ENCODE measurements at places on chromosomes 3 and 15.

DNA sequence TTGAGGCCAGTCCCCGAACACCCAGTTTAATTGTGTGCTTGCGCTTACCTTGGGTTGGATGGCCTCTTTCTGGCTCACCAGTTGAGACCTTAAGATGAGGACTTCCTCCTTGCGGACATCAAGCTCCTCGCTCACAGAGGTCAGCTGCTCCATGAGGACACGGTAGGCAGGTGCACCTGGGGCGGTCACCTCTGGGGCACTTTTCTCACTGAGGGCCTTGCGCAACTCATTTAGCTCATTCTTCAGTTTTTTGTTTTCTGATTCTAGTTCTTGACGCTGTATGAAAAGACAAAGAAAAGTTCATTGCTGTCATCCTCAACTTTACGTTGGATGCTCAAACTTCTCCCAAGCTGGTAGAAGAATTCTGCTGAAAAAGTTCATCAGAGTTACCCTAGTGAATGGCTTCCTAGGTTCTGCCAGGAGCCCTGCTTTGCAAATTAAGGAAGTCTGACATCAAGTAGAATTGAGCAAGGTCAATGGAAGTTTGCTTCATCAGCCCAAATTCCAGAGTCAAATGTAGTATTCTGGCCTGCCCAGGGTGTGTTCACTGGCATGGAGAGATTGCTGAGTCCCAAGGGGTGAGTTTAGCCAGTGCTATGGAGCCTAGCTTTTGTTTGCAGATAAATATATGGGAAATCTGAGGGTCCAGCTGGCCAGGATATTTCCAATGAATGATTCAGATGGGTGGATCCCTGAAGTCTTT lies 55.8 kb upstream of the MYO5C start:
- no peaks in the 10 kb centered on the region for H3K4me1 ChIP-seq
- H3K4me3 ChIP-seq = no peak overlapping the region
- H3K27ac ChIP-seq = no peak overlapping the region

GRCh38 chr15:69360642-69361041 lies 53.5 kb upstream of the KIF23 start:
- no peaks in the 10 kb centered on the region for H3K4me1 ChIP-seq
- no peak overlapping the region for H3K27ac ChIP-seq
- H3K36me3 ChIP-seq = no peaks in the 10 kb centered on the region
- no peak overlapping the region for H3K4me3 ChIP-seq
- H3K27me3 ChIP-seq = no peaks in the 10 kb centered on the region

GRCh38 chr3:130748467-130748861 lies 1.8 kb upstream of the PIK3R4 start:
- H3K4me3 ChIP-seq = peak overlapping the region; percentile 68
- H3K4me1 ChIP-seq = peaks cover 21% of the 10 kb centered on the region
- H3K36me3 ChIP-seq = no peaks in the 10 kb centered on the region
- H3K27me3 ChIP-seq = no peaks in the 10 kb centered on the region
- H3K27ac ChIP-seq = no peak overlapping the region

GRCh38 chr15:87722941-87723691 lies 533.4 kb downstream of the NTRK3 start:
- H3K27me3 ChIP-seq = no peaks in the 10 kb centered on the region
- no peaks in the 10 kb centered on the region for H3K36me3 ChIP-seq
- no peak overlapping the region for H3K27ac ChIP-seq

DNA sequence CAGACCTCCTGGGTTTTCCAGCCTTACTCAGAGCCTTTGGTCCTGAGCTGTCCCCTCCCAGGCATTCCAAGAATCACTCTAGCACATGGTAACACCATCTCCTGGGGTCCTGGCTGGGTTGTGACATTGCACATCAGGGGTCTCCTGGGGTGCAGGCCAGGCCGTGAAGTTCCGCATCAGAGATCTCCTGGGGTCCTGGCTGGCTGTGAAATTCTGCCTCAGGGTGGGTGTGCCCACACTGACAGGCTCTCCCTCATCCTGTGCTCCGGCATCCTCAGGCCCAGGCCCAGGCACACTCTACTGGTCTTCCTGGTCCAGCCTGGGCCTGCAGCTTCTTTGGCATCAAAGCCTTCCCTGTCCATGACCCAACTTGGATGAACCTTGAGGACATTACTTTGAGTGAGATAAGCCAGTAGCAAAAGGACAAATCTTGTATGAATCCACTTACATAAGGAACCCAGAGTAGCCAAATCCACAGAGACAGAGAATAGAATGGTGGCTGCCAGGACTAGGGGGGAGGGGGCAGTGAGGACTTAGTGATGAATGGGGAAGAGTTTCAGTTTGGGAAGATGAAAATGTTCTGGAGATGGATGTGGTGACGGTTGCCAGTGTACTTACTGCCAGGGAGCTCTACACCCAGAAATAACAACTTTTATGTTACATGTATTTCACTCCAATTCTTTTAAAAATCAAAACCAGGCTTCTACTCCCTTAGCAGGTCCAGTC lies 49.1 kb upstream of the KLF13 start:
- no peaks in the 10 kb centered on the region for H3K36me3 ChIP-seq
- no peaks in the 10 kb centered on the region for H3K27me3 ChIP-seq

DNA sequence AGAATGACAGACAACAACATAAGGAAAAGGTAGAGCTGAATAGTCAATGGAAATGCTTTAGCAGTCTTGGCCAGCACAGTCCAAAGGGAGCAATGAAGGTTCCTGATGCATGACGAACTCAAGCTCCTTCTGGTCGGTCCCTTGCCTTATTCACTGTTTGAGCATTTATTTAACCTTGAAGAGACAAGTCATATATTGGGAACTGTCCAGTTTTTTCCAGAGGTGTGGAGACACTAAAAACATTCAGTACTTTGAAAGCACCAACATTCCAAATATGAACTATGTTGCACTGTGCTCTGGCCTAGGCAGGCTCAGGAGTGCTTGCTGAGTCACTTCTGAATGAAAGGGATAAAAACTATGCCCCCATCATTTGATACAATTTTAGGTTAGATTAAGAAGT lies 384.8 kb downstream of the MECOM start:
- H3K36me3 ChIP-seq = no peaks in the 10 kb centered on the region
- no peaks in the 10 kb centered on the region for H3K27me3 ChIP-seq

DNA sequence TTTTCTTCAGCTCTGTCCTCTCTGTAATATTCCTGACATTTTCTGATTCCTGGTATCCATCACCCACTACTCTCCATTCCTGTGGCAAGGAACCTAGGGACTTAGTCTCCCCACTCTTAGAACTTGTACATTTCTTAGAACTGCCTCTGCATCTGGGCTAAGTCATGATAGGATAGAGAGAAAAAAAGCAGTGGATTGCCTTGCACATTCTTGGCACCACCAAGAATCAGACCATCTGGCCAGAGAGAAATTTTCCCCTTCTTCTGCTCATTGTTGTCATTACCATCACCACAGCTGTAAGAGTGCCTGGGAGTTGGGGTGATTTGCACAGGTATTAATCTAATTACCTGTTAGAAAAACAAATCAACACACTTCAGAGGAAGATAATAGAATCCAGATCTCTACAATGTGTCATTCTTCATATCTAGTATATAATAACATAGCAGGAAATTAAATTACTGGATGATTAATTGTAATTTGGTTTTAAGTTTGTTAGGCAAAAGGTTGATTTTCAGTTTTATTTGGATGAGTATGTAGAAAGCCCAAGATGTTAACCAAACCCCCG lies 264.8 kb upstream of the ZPLD1 start:
- no peak overlapping the region for H3K4me3 ChIP-seq
- peaks cover 34% of the 10 kb centered on the region for H3K4me1 ChIP-seq
- H3K27ac ChIP-seq = no peak overlapping the region
- DNase-seq = no peak

DNA sequence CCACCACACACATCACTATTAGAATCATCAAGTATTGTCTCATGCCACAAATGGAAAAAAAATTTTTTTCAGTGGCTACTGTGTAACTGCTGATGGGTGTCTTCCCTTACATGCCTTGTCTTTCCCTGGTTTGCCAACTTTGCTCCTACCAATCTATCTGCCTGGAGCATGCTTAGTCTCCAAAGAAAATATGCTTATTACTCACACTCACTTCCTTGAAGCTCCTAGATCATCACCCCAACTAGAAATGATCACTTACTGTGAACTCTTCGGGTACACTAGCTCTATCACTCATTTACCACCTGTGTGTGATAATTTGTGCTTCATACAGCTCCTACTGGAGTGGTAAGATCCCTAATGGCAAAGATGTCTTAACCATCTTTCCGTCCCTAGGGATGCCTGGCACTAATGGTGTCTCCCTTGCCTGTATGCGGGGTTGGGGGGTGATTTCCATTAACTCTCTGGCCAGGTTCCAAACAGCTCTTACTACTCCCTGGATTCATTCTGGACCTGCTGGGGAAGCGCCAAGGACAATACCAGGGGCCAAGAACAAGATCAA lies 799 bp downstream of the VPS33B start:
- H3K27ac ChIP-seq = no peak overlapping the region
- no peak for DNase-seq
- peak overlapping the region; percentile 96 for H3K4me3 ChIP-seq

DNA sequence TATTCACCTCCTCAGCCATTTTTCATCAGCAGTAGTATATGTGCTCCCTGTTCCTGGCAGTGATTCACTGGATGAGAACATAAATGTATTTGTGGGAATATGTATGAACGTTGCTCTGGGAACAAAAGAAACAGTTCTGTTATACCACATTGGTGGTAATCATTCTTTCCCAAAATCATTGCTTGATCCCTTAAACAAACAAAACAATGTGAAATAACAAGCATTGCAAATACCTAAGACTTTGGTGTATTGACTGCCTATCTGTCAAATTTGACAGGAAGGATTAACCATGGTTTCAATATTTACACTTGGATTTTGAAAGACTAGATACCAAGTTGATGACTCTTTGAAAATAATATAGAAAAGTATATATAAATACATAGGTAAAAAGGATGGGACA lies 284.1 kb downstream of the FHIT start:
- H3K27ac ChIP-seq = no peak overlapping the region

GRCh38 chr3:126982126-126982470 lies 817 bp upstream of the PLXNA1 start:
- DNase-seq = peak; percentile 7
- H3K27me3 ChIP-seq = no peaks in the 10 kb centered on the region
- 0 out of 2 replicates have a peak overlapping the region, but pooled peaks have one; percentile 11 for H3K27ac ChIP-seq
- H3K36me3 ChIP-seq = no peaks in the 10 kb centered on the region
- peaks cover 7% of the 10 kb centered on the region for H3K4me1 ChIP-seq

GRCh38 chr15:77857419-77857818 lies 220.1 kb downstream of the TBC1D2B start:
- peaks cover 35% of the 10 kb centered on the region for H3K27me3 ChIP-seq
- H3K4me3 ChIP-seq = no peak overlapping the region
- no peak overlapping the region for H3K27ac ChIP-seq

- no peak for DNase-seq
- H3K36me3 ChIP-seq = no peaks in the 10 kb centered on the region
- 0 out of 2 replicates have a peak, but pooled peaks cover 3% of the 10 kb centered on the region for H3K4me1 ChIP-seq
Measured at GRCh38 chr3:24351779-24352469, 142.7 kb downstream of the THRB start.

GRCh38 chr15:52115598-52116427 lies 3.2 kb upstream of the BCL2L10 start:
- H3K36me3 ChIP-seq = no peaks in the 10 kb centered on the region
- H3K4me1 ChIP-seq = no peaks in the 10 kb centered on the region
- no peaks in the 10 kb centered on the region for H3K27me3 ChIP-seq
- DNase-seq = no peak
- H3K4me3 ChIP-seq = no peak overlapping the region
- H3K27ac ChIP-seq = no peak overlapping the region

DNA sequence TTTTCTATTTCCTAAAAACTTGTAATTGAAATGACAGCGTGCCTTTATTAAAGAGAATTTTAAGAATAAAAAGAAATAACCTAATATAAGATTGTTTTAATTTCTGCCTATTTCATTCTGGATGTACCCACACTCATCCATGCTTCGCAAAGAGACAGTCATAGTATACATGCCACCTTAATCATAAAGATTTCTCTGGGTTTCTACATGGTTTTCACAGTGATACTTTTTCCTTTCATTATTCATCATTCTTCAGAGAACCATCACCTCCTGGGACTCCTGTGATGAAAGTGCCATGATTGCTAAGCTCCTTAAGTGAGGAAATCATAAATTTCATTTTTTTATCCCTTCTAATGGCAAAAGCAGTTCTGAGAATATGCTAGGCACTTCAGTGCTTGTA lies 4.3 kb upstream of the CCR8 start:
- no peaks in the 10 kb centered on the region for H3K4me1 ChIP-seq
- DNase-seq = no peak
- H3K4me3 ChIP-seq = no peak overlapping the region

- no peaks in the 10 kb centered on the region for H3K36me3 ChIP-seq
- no peak overlapping the region for H3K27ac ChIP-seq
- H3K4me1 ChIP-seq = peaks cover 21% of the 10 kb centered on the region
- H3K27me3 ChIP-seq = no peaks in the 10 kb centered on the region
- H3K4me3 ChIP-seq = no peak overlapping the region
- DNase-seq = no peak
Measured at GRCh38 chr3:129417326-129417725, 11.1 kb downstream of the EFCAB12 start.

- DNase-seq = peak; percentile 18
- peak overlapping the region; percentile 86 for H3K4me3 ChIP-seq
- no peaks in the 10 kb centered on the region for H3K36me3 ChIP-seq
- peaks cover 10% of the 10 kb centered on the region for H3K4me1 ChIP-seq
Measured at GRCh38 chr15:65286069-65286703, 497 bp downstream of the PARP16 start.

GRCh38 chr15:37891766-37892368 lies 42.6 kb upstream of the TMCO5A start:
- H3K4me3 ChIP-seq = no peak overlapping the region
- peaks cover 4% of the 10 kb centered on the region for H3K4me1 ChIP-seq
- peaks cover 23% of the 10 kb centered on the region for H3K27me3 ChIP-seq
- no peak overlapping the region for H3K27ac ChIP-seq
- peak; percentile 72 for DNase-seq

DNA sequence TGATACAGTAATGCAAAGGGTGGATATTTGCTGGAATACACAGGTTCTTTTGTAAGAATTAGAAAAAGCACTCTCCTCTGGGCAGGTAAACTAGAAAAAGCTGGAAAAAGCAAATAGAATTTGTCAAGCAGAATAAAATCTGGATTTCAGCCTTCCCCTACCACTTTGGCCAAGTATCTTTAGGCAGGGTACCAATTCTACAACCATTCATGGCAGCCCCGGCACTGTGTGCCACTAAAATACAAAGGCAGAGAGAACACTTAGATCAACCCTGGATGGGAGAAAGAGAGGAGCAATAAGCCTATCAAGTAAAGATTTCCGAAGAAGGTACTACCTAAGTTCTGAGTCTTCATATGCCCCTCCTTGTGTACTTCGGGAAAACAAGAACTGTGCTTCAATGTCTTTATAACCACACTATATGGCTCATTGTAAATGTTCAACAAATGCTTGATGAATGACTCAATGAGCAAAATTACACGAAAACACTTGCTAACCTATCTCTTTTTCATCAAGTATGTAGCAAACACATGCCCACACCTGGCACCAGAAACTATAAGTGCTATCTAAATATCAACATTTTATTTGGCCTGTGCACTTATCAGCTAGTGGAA lies 20.8 kb downstream of the STAG1 start:
- H3K4me3 ChIP-seq = no peak overlapping the region
- H3K4me1 ChIP-seq = no peaks in the 10 kb centered on the region
- H3K27ac ChIP-seq = no peak overlapping the region
- DNase-seq = peak; percentile 9
- no peaks in the 10 kb centered on the region for H3K36me3 ChIP-seq
- no peaks in the 10 kb centered on the region for H3K27me3 ChIP-seq

Measured in PC-3 (cell line).